ENCODE measurements at places on chromosomes 3 and 15. TPM values are rescaled to one million over a fixed set of nuclear protein-coding genes. Genes with fewer than 3 reads are reported as not detected.

PPM1L gene
- 6.0 TPM for total RNA-seq

CHP1 gene
- 31.1 TPM for total RNA-seq

EFHB gene
- 1.8 TPM for total RNA-seq

ST3GAL6 gene
- not detected for total RNA-seq

- no peak for DNase-seq
Measured at GRCh38 chr3:127789051-127789450, 33.3 kb downstream of the MGLL start.

DNA sequence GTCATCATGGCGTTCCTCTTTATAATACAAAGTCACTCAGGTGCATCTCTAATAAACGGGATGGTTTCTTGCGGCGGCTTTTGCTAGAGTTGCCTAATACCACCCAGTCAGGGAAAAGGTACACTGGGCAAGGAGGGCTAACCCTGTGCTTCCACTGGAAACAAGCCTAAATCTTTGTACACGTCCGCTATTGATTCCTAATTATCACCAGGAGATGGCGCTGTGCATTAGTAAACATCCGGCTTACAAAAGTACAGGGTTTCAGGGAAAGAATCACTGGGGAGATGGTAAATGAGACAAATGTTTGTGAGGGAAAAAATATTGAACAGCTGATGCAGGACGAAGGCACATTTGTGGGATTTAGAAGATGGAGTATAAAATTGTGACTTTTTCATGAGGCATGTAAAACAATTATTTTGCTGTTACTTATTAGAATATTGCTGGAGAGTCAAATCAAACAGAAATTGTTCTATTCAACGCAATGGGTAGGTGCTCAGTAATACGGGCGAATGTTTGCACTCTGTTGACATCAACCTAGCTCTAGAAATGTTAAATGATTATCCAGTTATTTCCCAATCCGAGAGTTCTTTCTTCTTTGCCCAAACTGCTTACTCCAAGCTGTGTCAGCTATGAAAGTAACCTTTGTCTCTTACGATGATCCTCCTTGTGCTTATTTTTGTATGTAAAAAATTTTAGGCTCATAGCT, 50.6 kb downstream of the GMNC start:
- DNase-seq: no peak

- DNase-seq: no peak
Measured at GRCh38 chr15:56677271-56677670, 56.0 kb downstream of the ZNF280D start.

- DNase-seq: no peak
Measured at GRCh38 chr3:46422617-46423016, 15.6 kb downstream of the CCRL2 start.

DNA sequence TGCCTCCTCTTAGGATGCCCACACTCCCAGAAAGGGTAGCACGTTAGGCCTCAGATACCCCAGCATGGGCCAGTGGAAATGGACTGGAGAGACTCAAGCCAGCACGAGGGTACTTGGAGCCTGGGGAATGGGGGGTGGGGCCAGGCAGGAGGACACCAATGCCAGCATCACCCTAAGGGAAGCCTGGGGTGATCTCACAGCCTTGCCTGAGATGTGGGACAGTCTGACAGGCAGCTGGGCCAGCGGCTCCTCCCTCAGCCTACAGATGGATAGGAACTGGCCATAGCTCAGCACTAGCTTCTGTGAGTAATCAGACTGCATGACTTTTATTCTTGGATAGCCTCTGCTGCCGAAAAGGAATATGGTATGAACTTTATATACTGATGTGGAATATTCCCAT, 59.6 kb upstream of the MRPS22 start:
- no peak for DNase-seq

GRCh38 chr3:29410220-29410619, 129.3 kb downstream of the RBMS3 start:
- no peak for DNase-seq

DNA sequence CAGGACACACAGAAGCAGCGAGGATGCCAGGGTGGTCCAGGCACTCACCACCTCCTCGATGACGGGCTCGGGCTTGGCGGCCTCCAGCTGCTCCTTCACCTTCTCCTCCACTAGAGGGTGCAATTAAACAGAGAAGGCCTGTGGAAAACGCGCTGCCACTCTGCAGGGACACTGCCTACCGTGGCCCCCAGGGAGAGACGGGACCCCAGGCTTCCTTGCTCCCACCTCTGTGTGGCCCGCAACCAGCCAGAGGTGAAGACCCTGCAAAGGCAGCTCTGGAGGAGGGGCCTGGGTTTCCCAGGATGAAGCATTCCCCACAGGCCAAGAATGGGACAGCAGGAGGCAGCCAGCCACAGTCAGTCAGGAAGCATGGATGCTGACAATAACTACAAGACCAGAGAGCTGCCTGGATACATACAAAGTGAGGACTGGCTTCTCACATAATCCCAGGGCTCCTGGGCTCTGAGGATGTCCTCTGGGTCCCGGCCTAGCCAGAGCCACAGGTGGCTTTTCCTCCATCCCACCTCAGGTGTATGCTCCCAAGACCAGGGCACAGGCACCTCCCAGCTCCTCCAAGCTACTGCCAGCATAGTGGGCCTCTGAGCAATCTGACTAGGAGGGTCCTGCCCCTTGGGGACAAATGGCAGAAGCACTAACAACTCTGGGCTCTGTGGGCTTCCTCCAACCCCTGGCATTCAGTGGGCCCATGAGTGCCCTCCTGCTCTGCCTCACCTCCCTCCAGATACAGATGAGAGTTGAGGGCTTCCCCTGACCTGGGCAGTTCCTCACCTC, 46.2 kb downstream of the PTH1R start:
- no peak for DNase-seq

DNA sequence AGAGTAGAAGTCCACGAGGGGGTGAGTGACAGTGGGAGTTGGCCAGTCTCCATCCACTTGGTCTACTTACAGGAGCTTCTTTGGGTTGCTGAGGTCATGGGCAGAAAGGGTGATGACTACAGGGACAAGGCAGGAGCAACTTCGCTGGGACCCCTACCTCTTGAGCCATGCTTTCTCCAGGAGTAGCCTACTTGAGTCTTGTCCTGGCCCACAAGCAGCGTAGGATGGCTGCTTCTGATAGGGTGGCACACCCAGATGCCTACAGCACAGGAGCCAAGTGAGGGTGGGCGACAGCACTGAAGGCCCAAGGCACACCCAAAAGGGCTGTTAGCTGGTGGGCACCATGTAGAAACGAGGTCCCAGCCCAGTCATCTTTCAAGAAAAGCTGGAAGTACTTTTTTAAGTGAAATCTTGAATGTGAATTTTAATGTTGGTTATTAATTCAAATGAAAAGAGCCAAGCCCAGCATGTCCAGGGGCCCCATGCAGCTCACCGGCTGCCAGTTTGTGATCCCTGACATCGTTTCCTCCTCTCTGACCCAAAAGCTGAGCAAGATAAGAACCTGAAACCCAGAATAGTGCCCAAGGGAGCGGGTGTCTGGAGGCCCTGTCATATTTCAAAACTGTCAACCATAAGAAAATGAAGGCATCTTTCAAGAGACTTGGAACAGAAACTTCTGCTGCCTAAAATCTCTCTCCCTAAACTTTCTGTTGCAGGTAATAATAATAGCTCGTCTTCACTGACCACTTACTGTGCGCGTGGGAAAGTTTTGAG, 2.2 kb upstream of the CPEB1 start:
- DNase-seq: no peak

DNA sequence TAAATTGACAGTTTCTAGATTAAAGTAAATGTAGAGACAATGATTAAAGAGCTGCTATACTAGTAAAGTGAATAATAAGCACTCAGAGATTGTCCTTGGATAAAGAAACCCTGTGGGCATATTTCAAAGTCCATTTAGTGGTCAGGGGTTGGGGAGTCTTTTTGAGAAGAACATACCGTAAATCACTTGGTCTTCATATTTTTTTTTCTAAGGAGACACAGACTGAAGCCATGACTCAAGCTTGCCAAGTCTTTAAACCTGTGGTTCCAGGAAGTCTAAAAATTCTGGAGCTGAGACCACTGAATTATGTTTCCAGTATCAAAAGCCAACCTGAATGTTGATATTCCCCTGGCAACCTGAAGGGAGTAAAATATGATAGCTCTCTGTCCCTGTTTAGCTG, 171.0 kb downstream of the TPRG1 start:
- DNase-seq: no peak

DNA sequence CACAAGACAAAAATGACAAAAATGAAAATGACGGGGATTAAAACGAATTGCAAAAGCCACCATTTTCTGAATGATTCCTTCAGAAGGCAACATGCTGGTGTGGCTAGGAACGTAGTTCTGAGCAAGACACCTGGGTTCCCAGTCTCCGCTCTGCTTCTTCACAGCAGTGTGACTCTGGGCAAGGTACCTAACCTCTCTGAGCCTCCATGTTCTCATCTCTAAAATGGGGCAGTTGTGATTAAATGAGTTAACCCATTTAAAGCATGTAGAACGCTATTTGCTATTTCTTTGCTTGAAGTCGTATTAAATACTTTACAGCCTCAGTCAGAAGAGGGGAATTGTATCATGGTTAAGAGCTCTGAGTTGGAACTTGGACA, 23.6 kb downstream of the BHLHE40 start:
- DNase-seq: no peak

Measured in T-cell (primary cell).